Heart right ventricle (tissue), 16 donors: ENCODE measurements at places on chromosomes 1 and 21. TPM values are rescaled to one million over a fixed set of nuclear protein-coding genes. Genes with fewer than 3 reads are reported as not detected.

DNA sequence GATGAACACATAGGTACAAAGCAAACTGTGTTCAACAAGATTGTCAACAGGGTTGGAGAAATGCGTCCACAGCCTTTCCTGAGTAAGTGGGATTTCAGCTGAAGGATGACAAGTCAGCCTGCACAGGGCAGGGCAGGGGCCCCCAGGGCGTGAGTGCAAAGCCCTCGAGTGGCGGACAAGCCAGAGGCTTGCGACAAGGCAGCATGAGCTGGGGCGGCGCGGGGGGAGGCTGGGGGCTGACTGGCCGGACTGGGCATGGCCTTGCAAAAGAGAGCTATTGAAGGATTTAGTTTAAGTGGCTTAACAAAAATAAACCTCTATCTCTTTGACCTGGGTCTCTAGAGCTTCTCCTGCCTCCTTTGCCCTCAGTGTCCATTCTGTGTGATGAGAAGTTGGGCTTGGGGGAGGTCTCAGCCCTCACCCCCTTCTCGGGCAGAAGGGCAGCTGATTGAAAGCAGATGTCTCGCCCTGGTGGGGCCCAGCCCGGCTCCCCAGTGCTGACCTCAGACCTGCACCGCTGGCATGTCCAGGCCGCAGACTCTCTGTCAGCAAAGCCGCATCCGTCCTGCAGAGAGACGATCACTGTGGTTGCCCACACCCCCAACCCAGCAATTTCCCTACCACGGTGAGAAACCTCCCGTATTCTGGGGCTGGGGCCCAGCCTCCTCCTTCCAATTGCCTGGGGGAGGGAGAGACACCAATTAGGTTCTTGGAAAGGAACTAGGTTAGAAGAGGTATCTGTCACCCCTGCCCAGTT is 24.3 kb upstream of the EPS8L3 start:
- no peak for DNase-seq
- H3K4me3 ChIP-seq = no peak overlapping the region
- H3K27me3 ChIP-seq = no peaks in the 10 kb centered on the region
- H3K27ac ChIP-seq = no peak overlapping the region
- H3K4me1 ChIP-seq = peaks cover 49% of the 10 kb centered on the region

DNA sequence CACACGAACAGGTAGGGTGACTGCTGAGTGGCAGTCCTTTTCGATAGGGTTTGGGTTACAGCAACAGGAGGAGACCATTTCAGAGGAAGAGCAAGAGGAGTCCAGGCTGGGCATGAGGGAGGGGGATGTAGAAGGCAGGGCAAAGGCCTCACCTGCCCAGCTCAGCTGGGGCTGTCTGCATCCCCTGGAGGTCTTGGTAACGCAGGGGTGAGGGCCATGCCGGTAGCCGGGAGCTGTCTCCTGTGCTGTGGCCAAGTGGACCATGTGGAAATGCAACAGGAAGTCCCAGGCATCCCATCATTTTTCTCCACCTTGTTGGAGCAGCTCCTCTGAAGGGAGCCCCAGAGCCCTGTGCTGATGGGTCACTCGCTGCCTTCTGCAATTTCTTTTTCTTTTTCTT is 105.4 kb upstream of the C1orf174 start:
- no peak overlapping the region for H3K4me3 ChIP-seq
- no peak overlapping the region for H3K27ac ChIP-seq
- no peaks in the 10 kb centered on the region for H3K4me1 ChIP-seq
- DNase-seq = no peak
- H3K27me3 ChIP-seq = peaks cover 18% of the 10 kb centered on the region
- H3K36me3 ChIP-seq = no peaks in the 10 kb centered on the region

- H3K27me3 ChIP-seq = no peaks in the 10 kb centered on the region
- no peaks in the 10 kb centered on the region for H3K36me3 ChIP-seq
- H3K27ac ChIP-seq = peak overlapping the region; percentile 18
- DNase-seq = no peak
- peaks cover 3% of the 10 kb centered on the region for H3K4me1 ChIP-seq
Measured at GRCh38 chr1:94658221-94658620, 116.7 kb upstream of the F3 start.

- peak overlapping the region; percentile 39 for H3K27ac ChIP-seq
- peak; percentile 9 for DNase-seq
- H3K4me3 ChIP-seq = peak overlapping the region; percentile 22
- H3K4me1 ChIP-seq = peaks cover 9% of the 10 kb centered on the region
- H3K36me3 ChIP-seq = no peaks in the 10 kb centered on the region
Measured at GRCh38 chr1:243917177-243917862, 67.3 kb upstream of the AKT3 start.

DNA sequence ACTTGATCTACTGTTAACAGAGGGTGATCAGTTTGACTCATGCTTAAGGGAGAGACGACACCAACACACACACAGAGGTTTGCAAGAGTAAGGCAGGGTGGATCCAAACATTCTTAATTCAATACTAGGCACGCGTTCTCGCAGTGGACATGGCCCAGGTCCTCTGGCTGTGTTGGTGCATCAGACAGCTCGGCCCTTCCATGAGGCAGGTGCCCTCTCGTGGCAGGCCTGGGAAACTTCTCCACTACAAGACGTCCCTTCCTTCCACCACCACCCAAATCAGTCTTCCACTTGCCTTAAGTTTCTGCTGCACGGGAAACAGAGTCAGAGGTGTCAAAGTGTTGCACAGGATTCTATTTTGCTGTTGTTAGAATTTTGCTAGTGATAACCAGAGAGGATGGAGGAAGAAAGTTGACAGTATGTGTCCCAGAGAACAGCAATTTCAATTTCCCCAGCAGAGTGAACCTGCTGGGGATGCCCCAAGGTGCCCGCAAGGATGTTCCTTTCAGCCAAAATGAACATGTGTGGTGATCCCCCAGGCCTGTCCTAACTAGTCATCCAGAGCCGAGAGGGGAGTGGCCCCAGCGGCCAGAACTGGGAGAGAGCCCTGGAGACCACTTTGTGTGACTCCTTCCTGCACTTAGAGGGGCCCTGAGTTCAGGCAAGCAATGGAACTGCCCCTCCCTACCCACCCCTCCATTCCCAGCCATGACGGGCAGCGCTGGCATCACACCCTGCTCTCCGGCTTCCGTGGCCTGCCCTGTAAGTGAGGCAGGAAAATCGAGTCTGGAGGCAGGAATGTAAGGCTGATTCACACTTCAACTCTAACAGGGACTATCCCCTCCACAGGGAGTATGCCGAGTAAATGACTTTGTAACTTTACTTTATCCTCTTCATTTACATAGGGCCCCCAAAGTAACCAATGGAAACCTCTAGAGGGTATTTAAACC is 34.8 kb downstream of the MX1 start:
- no peaks in the 10 kb centered on the region for H3K4me1 ChIP-seq
- no peak overlapping the region for H3K4me3 ChIP-seq
- DNase-seq = peak; percentile 71
- H3K27me3 ChIP-seq = no peaks in the 10 kb centered on the region

- no peaks in the 10 kb centered on the region for H3K27me3 ChIP-seq
- peaks cover 78% of the 10 kb centered on the region for H3K4me1 ChIP-seq
- H3K36me3 ChIP-seq = peaks cover 3% of the 10 kb centered on the region
- H3K27ac ChIP-seq = peak overlapping the region; percentile 97
Measured at GRCh38 chr1:226733876-226734275, 5.2 kb downstream of the ITPKB start.

DNA sequence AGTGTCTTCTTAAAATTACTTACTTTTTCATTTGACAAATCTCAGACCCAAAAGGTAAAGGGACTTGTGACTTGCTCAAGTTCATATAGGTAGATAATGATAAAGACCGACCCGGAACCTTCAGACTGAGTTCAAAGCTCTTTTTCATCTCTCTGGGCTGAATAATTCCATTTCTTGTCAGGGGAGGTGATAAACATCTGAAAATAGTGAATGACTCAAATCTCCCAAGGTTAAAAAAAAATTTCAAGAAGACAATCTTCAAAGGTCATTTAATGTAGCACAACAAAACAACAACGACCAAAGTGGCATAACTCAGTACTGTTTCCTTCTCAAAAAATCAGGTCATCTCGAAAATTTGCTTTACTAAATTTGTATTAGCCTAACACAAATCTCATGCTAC is 20.6 kb downstream of the LUZP1 start:
- H3K27ac ChIP-seq = no peak overlapping the region
- H3K36me3 ChIP-seq = no peaks in the 10 kb centered on the region
- H3K27me3 ChIP-seq = no peaks in the 10 kb centered on the region

The CACNA1S gene
- not detected for total RNA-seq

The GJA4 gene
- 24.0 TPM for total RNA-seq

The PKLR gene
- total RNA-seq = not detected
